ENCODE measurements at places on chromosomes 1 and 21. TPM values are rescaled to one million over a fixed set of nuclear protein-coding genes. Genes with fewer than 3 reads are reported as not detected.

- DNase-seq, result no peak
These were observed 78.8 kb upstream of the LPGAT1 start for GRCh38 chr1:211909395-211909794.

DNA sequence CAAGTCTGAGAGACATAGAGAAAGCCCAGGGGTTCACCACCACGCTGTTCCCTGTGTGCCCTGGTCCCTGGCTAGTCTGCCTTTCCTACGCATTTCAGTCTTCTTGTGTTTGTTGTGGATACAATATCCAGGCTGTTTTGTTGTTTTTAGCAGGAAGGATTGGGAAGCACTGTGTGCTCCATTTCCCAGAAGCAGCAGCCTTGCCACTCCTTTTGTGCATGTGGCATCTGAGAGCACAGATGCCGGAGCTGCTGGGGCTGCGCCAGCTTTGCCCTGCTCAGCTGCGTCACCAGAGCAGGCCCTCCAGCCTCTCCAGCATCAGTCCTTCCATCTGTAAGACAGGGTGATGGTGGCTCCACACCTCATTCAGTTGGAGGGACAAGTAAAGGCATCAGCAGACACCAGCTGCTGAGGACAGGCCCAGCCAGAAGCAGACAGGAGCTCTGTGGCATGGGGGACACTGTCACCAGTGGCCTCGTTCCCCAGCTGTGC lies 94.4 kb upstream of the COL6A1 start:
- no peak for DNase-seq

GRCh38 chr21:40177979-40178378 lies 310.7 kb downstream of the PCP4 start:
- no peak for DNase-seq

- no peak for DNase-seq
These were observed 15.5 kb downstream of the LEPR start for GRCh38 chr1:65435987-65436386.

DNA sequence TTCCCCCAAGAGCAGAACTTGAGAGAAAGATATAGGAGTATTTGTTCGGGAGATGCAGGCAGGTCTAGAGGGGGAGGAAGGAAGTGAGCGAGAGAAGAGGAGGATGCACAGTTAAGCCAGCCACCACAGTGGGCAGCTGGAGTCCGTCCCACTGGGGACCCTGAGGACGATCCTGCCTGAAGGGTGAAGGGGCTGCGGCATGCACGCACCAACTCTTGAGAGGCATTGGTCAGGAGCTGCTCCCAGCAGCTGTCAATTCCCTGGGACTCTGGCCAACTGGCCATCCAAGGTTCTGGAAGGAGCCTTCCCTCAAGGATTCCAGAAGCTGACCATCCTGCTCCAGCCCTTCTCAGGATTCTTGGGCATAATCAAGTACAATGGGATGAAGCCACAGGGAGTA lies 246.9 kb downstream of the MATN1 start:
- DNase-seq, result no peak

GRCh38 chr21:23886828-23887724 lies 1720.2 kb downstream of the MRPL39 start:
- DNase-seq, result no peak

DNA sequence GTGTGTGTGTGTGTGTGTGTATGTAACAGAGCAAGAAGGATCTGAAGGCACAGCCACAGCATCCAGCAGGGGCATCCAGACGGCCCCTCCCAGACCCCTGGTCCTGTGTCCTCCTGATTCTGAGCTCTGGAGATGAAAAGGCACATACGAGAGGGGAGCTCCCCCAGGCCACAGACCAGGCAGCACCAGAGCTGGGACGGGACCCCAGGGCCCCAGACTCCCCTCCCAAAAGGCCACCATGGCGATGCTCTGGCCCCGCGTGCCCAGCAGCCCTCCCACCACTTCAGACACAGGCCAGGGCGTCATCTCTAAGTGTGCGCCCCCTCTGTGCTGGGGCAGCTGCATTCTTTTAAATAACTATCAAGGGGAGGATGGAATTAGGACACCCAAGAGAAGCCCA lies 245.8 kb downstream of the MATN1 start:
- no peak for DNase-seq

GRCh38 chr1:47565092-47565491 lies 127.2 kb downstream of the FOXD2 start:
- no peak for DNase-seq

DNA sequence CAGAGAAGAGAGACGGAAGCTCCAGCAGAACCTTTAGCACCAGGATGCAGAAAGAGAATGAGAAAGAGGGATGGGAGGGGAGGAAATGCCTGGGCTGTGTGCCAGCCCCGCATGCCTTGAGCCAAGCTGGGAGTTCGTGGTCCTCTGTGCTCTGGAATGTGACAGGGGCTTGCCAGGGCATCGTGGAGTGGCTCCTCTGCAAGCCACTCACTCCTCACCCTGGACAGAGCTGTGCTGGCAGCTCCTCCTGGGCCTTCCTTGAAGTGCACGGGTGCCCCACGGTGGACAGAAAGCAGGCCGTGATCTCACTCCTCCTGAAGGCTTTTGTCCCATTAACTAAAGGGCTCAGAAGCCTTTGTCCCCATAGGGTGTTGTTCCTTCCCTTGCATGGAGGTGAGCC lies 34.8 kb upstream of the PRELP start:
- no peak for DNase-seq

GRCh38 chr1:118785246-118785645 lies 202.9 kb downstream of the TBX15 start:
- no peak for DNase-seq

DNA sequence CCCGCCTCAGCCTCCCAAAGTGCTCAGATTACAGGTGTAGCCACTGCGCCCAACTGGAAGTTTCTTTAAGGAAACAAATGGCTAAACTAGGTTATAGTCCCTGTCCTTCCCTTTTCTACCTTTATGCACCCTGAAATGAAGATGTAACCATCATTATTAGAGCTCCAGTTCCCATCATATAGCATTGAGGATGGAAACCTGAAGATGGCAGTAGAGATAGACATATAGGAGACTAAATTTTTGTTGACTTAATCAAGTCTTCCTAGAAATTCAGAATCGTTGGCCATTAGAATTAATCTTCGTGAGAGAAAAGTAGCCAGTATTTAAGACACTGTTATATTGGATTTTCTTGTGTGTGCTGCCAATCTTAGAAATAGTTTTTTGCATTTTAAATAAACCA lies 1016.3 kb upstream of the NCAM2 start:
- no peak for DNase-seq

- no peak for DNase-seq
These were observed 19.0 kb upstream of the SLC6A9 start for GRCh38 chr1:44050261-44050660.

GRCh38 chr1:244391761-244392160 lies 59.9 kb downstream of the ADSS2 start:
- no peak for DNase-seq

Gene ECM1
- total RNA-seq, result 2.2 TPM

Gene COPA
- 118 TPM for total RNA-seq

Data from Panc1 (cell line).